ENCODE measurements at places on chromosomes 13 and 19. TPM values are rescaled to one million over a fixed set of nuclear protein-coding genes. Genes with fewer than 3 reads are reported as not detected.

Gene UHRF1
- total RNA-seq: 4.7 TPM

Gene ZNF534
- total RNA-seq: 2.7 TPM

Gene MUC16
- total RNA-seq: not detected

Gene B3GNT3
- total RNA-seq: not detected

Gene FFAR3
- under 0.01 TPM for total RNA-seq

Gene TMEM38A
- total RNA-seq: 4.7 TPM

Gene KLK4
- total RNA-seq: not detected

Gene SLC27A5
- 6.1 TPM for total RNA-seq

Gene ZNF552
- 6.1 TPM for total RNA-seq

Gene CGB5
- not detected for total RNA-seq

Gene ECSIT
- total RNA-seq: 26.3 TPM

Gene RGL3
- 0.25 TPM for total RNA-seq

Gene PPP2R1A
- 133 TPM for total RNA-seq

Gene ATP11A
- 6.6 TPM for total RNA-seq

Gene ZNF835
- 4.9 TPM for total RNA-seq

Gene SIGLEC8
- 1.2 TPM for total RNA-seq

Gene LHB
- total RNA-seq: not detected

Gene PRODH2
- total RNA-seq: not detected

Gene SSC5D
- 0.25 TPM for total RNA-seq

Gene GRK1
- 1.2 TPM for total RNA-seq

Gene C19orf85
- not detected for total RNA-seq

Gene MEDAG
- 0.49 TPM for total RNA-seq

Gene GNG7
- total RNA-seq: 7.4 TPM

Gene ZNF180
- 15.7 TPM for total RNA-seq

Gene SIGLEC12
- total RNA-seq: not detected

Gene GTF3A
- total RNA-seq: 52.1 TPM

Gene CNFN
- not detected for total RNA-seq
